NCI-H460 (cell line): ENCODE measurements at places on chromosomes 6 and 20. TPM values are rescaled to one million over a fixed set of nuclear protein-coding genes. Genes with fewer than 3 reads are reported as not detected.

DNA sequence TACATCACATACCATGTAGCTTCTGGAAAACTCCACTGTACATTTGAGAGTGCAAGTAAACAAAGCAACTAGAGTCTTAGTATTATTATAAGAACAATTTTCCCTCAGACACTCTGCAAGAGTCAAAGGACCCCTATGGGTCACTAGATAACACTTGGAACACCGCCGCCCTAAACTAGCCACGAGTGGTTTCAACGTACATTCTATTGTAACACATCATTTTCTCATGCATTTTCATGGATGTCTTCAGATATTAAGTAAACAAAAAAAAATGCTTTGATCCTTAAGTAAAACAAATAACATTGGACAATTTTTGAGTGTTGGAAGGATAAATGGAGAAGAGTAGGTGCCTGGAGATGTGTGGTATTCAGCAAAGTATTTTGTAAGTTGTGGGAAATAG lies 3.2 kb upstream of the RNF146 start:
- DNase-seq = no peak

DNA sequence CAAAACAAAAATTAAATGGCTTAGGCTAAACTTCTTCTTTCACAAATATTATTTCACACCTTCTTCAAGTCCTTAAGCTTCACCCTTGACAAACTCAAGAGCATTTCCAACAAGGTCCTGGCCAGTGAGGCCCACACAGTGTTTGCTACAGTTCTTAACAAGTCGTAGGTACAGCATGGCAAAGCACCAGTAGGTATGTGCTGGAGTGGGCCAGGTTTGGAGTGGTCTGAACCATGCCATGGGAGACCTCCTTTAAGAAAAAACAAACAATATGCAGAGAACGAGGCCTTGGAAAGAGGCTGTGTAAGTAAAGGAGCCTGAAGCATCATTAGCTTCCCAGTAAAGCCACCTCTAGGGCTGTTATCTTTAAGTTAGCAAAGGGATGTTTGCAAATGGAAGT lies 154.3 kb upstream of the SNX9 start:
- no peak for DNase-seq

Gene KCNB1
- not detected in 2 replicates for total RNA-seq

DNA sequence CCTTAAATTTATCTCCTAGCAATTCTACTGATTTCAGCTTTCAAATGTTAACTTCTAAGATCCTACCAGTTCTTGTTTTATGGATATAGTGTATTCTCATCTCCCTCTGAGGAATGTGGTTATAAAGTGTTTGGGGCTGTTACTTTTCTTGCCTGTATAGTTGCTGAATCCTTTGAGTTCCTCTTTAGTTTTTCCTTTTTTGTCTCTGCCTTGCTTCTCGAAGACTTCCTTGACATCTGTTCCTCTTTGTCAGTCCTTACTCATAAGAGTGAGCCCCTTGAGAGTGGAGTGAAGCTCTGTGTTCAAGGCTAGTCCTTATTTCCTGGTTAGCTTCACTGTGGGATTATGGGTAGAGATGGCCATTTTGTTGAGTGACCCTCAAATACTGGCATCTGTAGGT lies 84.6 kb downstream of the ELOVL4 start:
- no peak for DNase-seq

- no peak for DNase-seq
These were observed 19.0 kb downstream of the SENP6 start for GRCh38 chr6:75620381-75621304.

DNA sequence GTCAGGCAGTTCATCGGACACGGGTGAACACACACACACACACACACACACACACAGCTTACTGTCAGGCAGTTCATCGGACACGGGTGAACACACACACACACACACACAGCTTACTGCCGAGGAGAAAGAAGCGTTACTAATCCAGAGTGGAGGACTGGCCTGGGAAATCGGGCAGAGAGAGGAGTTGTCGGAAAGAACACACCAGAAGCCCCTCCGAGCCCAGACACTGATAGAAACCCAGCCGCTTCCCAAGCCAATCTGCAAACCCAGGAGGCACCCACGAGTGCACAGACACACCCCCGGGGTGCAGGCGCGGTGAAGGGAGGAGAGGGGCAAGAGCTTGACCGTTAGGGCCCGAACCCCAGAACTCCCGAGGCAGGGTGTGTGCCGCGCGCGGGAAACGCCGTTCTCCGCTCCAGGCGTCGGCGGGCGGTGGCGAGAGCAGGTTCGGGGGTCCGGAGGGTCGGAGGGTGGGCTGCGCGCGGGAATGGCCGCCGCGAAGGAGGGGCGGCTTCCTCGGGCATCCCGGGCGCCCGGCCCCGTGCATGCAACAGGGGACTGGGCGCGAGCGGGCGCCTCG lies 636 bp downstream of the ELOVL2 start:
- no peak for DNase-seq

GRCh38 chr6:65569505-65569904 lies 137.5 kb downstream of the EYS start:
- DNase-seq = no peak

DNA sequence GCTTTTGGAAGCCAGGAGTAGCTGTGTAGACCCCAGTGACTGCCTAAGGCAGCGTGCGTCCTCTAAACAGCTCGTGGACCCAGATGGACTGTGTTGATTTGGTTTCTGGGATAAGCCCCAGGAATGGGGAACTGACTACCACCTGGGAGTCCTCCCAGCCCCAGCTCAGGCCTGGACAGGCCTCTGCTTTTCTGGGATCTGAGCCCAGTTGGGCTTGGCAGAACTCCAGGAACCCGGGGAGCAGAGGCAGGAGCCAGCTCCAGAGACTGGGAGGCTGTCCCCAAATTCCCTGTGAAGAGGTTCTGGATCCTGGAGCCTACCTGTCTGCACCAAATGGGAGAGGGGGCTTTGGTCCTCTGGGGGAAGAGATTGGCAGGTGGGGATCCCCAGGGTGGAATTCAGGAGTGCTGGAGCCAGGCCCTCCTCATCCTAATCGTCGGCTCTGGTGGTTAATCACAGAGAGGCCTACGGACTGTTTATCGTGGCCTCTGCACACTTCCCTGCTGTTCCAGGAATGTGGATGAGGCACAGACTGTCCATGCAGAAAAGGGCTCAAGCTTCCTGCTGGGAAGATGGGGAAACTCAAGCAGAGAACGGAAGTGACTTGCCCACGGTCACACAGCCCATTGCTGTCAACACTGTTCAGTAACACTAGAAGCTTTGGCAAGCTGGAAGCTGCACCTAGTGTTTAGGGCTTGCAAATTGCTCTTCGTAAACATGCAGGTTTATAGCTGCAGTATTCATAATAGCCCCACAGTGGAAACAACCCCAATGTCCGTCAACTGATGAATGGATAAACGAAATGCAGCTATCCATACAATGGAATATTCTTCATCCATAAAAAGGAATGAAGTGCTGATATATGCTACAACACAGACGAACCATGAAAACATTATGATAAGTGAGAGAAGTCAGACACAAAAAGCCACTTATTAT lies 100.6 kb downstream of the KCNB1 start:
- DNase-seq = no peak

GRCh38 chr6:96186516-96187195 lies 170.9 kb downstream of the FUT9 start:
- DNase-seq = no peak

- no peak for DNase-seq
These were observed 25.3 kb downstream of the DUSP22 start for GRCh38 chr6:317448-318144.

Gene ZNF311
- 0.20 and 0.32 TPM in 2 replicates for total RNA-seq

Gene GLP1R
- not detected in 2 replicates for total RNA-seq
